ENCODE measurements at places on chromosomes 3 and 15.

DNA sequence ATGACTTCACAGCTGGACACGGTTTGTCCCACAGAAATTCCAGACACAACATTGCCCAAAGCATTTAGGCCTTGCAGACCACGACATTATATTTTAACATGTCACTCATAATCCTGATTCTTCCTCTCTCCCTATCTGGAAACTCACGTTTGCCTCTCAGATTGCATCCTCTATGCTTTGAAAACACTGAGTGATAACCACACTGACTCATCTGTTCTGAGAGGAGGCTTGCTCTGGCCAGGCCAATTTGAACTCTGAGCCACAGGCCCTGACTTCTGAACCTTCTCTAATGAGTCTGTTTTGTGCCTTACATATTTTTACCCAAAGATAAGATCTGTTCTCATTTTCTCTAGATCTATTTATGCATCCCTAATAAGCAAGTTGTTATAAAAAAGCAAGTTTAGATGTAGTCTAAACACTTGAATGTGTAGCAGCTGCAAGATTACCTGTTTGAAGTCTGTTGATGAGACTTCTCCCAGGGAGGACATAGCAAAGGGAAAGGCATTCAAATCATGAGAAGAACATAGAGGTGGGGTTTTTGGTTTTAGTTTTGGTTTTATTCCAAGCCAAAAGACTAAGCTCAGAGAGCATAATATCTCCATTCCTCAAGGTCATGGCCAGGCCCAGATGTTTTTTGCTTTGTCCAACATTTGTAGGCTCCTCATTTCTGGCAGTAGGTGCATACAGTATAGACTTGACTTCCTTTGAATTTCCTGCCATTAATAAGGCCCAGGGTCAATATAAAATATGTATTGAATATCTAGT, 234.4 kb upstream of the LRTM1 start:
- no peak for DNase-seq

DNA sequence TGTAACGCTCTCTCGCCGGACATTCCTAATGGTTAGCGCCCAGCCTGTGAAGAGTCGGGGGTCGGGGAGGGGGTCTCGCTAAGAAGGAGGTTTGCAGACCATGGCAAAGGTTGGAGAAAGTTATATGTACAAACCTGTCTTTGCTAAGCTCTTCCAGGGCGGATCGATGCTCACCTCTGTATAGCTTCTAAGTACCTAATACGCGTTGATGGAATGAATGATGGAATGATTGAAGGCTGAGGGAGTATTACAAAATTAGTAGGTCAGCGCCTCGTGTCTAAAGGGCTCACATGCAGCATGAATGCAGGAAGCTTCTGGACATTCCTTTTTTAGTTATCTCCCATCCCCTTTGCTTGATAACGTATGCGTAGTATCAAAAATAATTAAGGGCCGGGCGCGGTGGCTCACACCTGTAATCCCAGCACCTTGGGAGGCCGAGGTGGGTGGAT, 305 bp upstream of the KPNA1 start:
- DNase-seq = no peak

- DNase-seq = no peak
Measured at GRCh38 chr3:125266971-125267370, 54.4 kb upstream of the SLC12A8 start.

DNA sequence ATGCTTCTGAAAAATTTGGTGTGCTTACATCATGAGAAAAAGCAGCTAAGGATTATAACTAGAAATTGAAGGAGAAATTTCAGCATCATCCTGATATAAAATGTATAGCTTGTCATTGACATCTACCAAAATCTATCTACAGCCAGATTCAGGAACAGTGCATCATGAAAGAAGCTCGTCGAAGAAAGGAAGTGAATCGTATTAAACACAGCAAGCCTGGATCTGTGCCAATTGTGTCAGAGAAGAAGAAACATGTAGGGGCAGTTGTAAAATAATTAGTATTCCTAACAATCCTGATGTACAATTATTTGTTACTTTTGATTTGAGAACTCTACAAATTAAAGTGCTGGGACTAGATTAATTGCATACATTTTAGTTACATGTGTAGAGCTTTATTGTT, 37.2 kb downstream of the AP4E1 start:
- no peak for DNase-seq

DNA sequence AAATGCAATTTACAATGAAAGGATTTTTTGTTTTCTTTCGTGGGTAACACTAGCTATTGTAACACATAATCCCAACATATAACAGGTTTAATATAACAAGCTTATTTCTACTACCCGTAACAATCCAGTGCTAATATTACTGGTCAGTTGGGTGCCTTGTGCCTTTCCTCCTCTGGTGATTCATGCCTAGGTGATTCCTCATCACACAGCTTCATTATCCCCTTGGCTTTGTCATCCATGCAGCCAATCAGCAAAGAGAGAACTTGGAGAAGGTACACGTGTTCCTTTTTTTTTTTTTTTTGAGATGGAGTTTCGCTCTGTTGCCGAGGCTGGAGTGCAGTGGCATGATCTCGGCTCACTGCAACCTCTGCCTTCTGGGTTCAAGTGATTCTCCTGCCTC, 30.7 kb downstream of the CHST14 start:
- no peak for DNase-seq

- DNase-seq = no peak
Measured at GRCh38 chr3:62103531-62103930, 269.8 kb downstream of the FEZF2 start.

DNA sequence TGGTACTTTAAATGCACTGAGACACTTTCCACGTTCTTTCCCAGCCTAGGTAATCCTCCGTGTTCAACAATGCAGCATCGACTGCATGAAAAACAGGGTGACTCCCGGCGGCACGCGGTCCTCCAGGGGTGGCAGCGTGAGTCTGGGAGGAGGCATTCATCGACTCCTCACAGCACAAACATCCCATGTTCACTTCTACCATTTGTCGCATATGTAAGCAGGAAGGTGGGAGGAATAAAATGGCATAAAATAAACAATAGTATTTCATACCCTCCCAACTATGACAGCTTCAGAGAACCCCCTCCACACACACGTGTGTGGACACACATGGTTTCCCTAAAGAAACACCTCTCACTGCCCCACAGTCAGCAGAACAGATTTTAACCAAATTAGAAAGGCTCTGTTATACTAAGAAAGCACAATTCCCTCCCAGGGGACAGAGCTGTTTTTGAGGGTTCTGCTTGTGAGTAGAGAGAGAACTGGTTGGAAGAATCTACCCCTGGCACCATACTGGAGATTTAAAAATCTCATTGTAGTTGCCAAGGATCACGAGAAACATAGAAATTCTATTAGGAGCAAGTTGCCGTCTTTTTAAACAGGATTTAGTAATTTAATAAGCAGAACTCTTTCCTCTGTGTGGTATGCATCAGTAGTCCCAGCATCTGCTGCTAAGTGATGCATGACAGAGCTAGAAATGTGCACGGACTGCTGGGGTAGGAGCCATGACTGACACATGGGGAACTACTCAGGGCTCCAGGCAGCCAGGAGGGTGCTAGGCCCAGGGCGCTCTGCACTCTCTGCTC, 6.0 kb downstream of the FAM43A start:
- no peak for DNase-seq

DNA sequence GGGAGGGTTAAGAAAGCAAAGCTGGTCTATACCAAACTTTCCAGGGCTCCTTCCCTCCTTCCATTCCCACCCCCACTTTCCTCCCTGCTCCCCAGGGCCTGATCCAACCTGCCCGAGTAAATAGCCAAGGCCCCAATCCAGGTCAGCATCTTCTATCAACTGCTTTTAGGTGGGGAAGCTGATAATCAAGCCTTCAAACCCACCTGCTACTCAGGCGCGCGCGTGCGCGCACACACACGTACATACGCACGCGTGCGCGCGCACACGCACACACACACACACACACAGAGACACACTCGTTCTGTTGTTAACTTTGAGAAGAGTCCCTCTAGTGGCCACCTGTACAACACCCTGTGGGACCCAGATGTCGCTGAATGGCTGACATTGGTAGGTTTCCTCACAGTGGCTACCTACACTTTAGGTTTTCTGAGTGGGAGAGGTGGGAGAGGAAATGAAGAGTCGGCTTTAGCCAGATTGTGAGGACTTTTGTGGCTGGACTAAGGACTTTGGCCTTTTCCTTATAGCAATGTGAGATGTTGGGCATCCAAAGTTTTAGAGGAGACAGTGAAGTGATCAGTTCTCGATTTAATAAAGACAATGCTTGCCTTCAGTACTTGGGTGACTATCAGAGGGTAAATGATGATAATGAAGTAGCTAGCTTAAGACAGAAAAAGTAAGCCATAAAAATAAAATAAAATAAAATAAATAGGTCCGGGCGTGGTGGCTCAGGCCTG, 179.9 kb upstream of the C2CD4B start:
- DNase-seq = peak; percentile 45

- no peak for DNase-seq
Measured at GRCh38 chr3:4985330-4986174, 6.3 kb downstream of the BHLHE40 start.

GRCh38 chr15:22992024-22992326, 11.8 kb upstream of the CYFIP1 start:
- DNase-seq = no peak

DNA sequence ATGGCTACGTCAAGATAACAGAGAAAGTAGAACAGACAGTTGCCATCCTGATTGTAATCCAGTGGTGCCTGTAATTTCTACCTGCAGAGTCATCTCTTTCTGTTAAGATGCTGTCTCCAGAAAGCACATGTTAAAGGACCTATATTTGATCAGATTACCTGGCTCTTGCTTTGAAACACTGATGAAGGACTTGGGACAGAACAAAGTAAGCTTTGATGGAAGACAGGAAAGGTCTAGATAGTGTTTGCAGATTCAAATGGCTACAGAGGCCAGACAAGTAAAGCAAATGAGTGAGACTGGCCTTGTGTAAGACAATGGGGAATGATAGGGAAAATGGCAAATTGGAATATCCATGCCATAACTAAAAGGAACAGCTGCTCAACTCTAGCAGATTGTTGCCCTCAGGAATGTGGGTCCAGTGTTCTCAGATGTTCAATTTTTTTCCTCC, 1.8 kb upstream of the GSK3B start:
- no peak for DNase-seq

DNA sequence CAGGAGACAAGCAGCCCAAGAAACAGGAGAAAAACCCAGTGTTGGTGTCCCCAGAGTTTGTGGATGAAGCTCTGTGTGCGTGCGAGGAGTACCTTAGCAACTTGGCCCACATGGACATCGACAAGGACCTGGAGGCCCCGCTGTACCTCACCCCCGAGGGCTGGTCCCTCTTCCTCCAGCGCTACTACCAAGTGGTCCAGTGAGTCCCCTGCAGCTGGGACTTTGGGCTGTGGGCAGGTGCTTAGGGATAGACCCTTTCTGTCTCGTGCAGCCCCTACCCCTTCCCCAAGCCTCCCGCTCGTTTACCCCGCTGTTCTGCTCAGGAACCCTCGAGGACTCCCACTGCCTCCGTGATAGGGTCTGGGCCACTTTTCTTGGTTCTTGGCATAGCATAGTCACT, 10.5 kb downstream of the TTLL3 start:
- no peak for DNase-seq

GRCh38 chr3:141753399-141753798, 9.8 kb upstream of the GRK7 start:
- DNase-seq = no peak

DNA sequence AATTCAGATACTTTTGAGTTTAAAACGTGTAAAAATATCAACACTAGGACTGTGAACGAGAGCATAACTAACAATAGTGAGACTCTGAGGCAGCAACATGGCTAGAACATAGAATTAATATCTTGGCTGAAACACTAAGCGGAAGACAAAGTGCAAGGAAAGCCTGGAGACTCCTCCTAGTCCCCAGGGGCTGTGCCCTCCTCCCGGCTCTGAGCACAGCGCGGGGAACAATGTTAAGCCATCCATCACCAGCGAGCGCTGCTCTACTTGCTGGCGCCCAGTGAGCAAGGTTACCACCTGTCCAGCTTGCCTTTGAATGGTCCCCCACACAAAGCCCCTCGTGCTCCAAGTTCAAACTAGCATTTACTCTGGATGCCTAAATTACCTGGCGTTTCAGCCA, 436.9 kb downstream of the FOXP1 start:
- no peak for DNase-seq

DNA sequence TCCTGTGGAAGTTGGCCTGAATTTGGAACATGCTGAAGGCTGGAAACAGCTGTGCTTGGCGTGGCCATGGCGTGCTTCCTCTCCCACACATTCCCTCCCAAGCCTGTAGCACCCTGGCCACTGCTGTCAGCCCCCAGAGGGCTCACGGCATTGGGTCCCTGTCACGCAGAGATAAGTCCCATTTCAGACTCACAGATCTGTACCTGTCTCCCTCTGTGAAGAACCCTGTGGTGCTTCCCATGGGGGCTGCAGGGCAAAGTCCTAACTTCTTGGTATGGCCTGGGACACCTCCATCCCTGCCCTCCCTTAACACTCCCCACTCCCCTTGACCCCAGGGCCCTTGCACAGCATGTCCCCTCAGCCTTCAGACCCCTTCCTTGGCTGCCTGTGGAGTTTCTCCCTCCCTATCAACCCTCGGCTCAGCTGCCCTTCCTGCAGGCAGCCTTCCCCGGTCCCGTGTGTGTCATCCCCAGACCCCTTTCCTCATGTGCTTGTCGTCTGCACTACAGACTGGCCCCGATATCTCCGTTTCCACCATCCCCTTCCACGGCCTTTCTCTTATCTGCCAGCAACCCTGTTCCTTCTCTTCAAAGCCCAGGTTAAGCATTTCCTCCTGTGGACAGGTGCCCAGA, 28.6 kb downstream of the ABTB1 start:
- DNase-seq = peak; percentile 55

DNA sequence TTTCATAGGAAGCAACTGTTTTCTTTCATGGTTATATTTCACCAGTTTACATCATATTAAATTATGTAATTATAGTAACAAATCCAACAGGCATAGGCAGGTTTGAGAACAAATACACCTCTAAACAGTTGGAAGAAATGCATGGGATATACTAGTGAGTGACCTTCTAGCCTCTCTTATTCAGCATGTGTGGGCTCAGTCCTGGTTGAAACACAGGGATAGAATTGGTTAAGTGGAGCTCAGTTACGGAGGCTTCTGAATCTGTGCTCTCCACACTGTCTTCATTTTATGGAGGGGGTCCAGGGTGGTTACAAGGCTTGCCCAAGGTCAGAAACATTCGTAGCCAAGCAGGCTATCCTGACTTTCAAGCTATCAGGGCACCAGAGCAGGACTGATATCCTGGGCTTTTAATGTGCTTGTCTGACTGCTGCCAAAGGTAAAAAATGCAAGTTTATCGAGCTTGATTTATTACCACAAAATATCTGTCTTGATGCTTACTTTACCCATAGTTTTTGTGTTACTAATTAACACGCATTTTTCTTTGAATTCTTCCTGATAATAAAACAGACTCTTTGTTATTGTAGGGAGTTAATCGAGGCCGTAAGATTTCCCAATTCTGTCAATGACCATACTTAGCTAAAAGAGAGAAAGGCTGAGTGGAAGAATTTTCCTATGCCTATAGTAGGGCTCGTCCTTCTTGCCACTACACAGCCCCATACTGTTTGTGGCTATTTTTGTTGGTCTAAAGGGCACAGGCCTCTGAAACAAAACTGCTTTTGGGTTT, 89.6 kb downstream of the FILIP1L start:
- DNase-seq = no peak

- no peak for DNase-seq
Measured at GRCh38 chr3:130941793-130942192, 47.9 kb downstream of the ATP2C1 start.
